ENCODE measurements at places on chromosomes 5 and 9. TPM values are rescaled to one million over a fixed set of nuclear protein-coding genes. Genes with fewer than 3 reads are reported as not detected.

PPP1R26 gene
- 7.9 TPM for total RNA-seq

CD74 gene
- 1.6 TPM for total RNA-seq

PDE6A gene
- total RNA-seq, result not detected

PCDHGA4 gene
- total RNA-seq, result 1.0 TPM

WDR55 gene
- 17.0 TPM for total RNA-seq

Data from bronchus fibroblast of lung (primary cell).